ENCODE measurements at places on chromosomes 5 and 9.
A peak's percentile ranks its signal among the peaks of the same experiment; 100 is the strongest.

DNA sequence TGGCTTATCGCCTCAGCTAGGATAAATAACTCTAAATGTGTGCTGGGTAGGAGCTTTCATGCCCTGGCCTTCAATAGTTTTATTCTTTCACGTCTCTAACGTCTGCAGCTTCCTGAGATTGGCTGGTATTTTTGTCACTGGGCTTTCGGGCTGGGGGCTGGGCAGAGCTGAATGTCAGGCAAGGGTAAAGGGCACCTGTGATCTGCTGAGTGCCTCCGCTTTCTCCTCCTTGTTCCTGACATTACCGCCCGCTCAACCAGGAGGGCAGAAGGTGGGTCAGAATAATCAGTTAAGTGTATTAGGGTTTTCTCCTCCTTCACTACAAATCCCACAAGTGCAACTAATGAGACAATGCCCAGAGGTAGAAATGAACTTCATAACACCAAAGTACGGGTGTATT, 216.6 kb downstream of the TSSK1B start:
- DNase-seq = no peak

DNA sequence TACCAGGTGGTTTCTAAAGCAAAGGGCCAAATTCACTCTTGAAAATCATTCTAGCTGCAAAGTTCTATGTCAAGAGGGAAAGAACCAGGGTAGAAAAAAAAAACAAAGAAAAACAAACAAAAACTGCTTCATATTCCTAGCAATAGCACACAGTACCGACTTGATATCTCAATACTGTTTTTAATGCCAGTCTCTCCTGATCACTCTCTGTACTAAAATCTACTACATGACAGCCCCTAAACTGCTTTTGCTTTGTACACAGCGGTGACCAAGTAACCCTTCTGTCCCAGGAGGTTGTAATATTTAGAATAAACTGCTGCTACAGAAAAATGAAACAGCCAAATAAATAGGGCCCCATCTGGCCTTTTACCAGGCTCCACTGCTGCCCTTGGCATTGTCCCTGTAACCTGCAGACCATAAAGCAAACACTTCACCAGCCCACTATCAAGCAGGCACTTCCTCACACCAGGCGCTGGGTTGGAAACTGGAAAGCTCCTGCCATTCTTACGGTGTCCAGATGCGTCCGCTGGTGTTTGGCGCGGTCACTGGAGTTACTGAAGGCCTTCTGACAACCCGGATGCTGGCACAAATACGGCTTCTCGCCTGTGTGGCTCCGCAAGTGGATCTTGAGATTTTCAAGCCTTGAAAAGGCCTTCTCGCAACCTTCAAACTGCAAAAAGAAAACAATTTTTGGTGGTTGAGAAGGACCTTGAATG, 363.2 kb downstream of the GLIS3 start:
- no peak for DNase-seq

DNA sequence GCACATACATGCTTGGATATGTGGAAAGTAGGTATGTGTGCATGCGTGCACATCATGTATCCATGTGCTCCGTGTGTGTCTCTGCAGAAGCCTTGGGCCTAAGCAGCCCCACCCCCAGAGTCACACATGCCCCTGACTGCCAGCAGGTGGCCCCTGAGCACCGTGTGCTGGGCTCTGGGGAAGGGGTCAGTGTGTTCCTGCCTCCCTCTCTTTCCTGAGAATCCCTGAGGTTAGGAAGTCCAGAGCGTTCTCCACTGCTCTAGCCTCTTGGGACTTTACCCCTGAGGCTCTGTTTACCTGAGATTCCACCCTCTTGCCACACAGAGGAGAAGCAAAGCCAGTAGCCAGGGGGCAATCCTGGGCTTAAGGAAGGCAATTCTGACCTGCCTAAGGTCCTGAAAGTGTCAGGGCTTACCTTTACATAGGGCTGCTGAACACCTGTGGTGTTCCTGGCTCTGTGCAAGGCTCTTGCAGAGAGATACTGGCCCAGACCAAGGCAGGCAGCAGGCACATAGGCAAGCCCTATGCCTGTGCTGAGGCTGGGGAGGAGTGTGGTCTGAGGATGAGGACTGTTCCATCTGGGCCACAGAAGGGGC, 207.3 kb downstream of the TMEM38B start:
- no peak for DNase-seq

GRCh38 chr5:155696362-155696761, 630.6 kb upstream of the SGCD start:
- no peak for DNase-seq

DNA sequence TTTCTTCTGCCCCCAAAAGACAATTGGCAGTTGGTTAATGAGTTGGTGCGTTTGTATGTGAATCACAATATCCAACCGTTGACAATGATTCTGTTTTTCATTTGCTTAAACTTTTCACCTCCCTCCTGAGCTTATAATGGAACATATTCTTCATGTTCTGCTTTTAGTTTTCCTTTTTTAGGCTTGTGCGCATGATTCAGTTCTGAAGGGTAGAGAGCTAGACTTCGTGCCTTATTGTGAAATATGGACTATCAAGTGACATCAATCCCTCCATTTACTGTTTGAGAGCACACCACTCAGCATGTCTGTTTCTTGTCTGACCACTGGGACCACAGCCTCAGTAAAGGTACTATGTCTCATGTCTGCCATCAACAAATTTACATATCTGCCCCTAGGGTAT, 30.5 kb upstream of the LPAR1 start:
- no peak for DNase-seq

DNA sequence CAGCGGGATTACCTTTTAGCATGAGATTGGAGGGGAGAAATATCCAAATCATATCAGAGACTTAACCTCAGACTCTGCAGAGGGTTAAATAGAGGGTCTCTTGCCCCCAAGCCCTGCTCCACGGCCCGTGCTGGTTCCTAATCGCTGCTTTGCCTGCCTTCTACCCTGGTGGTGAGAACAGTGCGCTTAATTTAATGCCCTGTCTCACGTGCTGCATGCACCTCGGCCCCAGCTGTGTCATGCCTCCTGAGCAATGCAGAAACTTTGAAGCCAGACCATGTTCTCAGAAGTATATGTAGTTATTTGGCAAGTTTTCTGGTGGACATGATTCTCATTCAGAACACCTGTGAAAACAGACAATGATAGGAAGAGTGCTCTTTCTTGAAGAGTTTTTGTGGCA, 1.4 kb downstream of the OTULIN start:
- peak; percentile 30 for DNase-seq

DNA sequence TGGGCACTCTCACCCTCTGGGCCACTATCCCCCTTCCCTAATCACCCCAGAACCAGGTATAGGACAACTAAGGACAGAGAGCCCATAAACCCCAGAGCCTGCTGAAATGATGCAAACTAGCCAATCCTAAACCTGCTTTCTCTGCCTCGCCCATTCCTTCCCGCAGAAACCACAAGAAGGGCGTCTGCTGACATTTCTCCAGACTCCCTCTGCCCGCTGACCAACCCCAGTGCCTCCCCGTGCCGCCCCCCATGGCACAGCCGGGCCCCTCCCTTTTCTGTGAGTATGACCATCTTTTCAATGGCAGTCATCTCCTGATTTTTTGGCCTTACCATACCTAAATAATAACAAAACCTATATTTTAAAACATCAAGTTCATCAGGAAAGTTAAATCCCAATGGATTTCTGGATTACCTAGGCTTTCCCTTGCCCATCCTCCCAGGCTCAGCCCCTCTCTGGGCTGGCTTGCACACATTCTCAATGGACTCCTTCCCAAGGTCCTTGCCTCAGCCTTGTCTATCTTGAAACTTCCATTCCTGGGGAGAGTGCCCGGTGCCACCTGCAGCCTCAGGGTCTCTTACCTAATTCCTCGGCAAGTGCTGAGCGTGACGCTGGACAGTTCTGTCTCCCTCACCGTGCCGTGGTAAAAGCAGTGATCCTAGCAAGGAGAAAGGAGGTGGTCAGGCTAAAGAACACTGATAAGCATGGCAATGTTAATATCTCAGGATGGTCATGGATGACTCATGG, 45.2 kb downstream of the ADAM19 start:
- DNase-seq = no peak

- DNase-seq = no peak
Measured at GRCh38 chr9:125049212-125050049, 93.9 kb downstream of the SCAI start.

DNA sequence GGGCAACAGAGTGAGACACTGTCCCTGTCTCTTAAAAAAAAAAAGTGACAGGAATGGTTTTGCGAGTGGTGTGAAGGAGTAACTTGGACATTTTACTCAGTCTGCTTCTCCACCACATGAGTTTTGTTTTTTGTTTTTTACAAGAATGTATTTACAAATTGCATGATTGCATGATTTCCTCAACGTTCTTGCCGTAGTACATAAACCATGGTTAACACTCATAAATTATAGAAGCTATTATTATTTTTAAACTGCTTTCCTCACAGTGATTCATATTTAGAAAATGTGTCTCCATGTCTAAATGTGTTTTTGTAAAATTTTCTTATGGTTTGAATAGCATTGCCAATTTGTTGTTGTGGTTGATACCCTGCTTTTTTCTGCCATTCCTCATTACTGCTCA, 220.0 kb downstream of the GOLPH3 start:
- DNase-seq = no peak

GRCh38 chr5:38874948-38875456, 29.2 kb downstream of the OSMR start:
- no peak for DNase-seq

GRCh38 chr5:96835791-96836191, 28.0 kb upstream of the ERAP1 start:
- no peak for DNase-seq

- no peak for DNase-seq
Measured at GRCh38 chr9:99253134-99253533, 31.1 kb downstream of the SEC61B start.

GRCh38 chr5:164244-164643, 27.1 kb upstream of the LRRC14B start:
- no peak for DNase-seq

- DNase-seq = no peak
Measured at GRCh38 chr9:84301851-84302250, 38.7 kb downstream of the SLC28A3 start.

- DNase-seq = peak; percentile 48
Measured at GRCh38 chr5:73591102-73591695, 25.7 kb downstream of the UTP15 start.

DNA sequence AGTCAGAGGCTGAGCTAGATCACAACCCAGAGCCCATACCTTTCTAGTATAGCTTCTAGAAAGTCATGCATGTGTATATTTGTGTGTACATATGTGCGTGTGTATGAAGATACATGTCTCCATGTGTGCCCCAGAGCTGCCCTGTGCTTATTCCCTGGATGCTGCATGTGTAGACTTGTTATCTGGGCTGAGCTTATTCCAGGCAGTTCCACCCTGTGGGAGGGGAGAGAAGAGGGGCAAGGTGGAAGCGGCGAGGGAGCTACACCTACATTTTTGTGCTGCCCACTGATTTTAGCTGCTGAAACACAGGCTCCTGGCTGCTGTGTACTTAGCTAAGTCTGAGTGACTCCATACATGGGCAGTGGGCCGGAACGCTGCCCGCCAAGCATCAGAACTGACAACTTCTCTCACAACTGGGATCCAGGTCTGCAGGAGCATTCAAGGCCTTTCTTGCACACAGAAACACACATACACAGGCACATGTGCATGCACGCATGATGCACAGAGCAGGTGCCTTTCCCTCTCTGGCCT, 38.0 kb upstream of the XPA start:
- no peak for DNase-seq

DNA sequence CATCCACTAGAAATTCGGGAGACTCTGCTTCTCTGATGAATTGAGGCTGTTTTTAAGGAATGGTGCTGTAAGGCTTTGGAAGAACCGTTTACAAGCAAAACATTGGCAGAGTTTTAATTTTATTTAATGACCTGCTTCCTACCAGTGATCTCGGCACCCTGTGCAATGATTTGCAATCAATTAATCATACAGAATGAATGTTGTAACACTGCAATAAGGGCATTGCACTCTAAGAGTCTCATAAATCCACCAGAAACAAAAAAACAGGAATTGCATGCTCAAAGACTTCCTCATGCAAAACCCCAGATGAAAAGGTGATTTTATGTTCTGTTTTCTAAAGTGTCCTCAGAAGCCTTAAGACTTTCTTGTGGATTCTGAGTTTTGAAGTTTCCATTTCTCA, 295.7 kb downstream of the ARHGEF28 start:
- DNase-seq = no peak

DNA sequence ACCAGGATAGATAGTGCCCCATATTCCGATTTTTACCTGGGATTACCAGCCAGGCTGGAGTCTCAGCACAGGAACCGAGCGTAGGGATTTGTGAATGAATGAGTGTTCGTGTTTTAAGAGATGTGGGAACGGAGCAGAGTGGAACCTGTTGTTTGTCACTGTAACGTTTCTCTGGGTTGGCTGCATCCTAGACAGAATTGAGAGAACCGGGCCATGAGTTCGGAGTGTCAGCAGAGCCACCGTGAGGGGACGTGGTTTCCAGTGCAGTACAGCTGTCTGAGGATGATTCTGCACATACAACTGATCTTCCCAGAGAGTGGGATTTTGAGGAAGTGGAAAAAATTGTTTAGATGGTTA, 1.2 kb downstream of the PDE8B start:
- DNase-seq = no peak

DNA sequence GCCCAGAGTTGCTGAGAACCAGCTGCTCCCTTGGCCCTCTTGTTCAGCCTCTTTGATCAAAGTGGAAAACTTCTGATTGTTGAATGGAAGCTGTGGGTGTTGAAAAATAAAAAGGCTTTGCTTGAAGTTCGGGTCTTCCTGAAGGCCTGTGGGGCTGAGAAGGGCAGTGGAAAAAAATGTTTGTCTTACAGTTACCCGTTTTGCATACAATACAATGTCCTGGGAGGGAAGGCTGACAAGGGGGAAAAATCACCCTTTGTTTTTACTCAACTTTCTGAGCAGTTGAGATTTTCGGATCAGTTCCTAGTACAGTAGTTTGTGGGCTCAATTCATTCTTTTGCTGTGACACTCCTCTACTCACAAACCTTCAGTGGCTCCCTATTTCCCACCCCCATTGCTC, 2.1 kb upstream of the TNFSF8 start:
- DNase-seq = no peak

DNA sequence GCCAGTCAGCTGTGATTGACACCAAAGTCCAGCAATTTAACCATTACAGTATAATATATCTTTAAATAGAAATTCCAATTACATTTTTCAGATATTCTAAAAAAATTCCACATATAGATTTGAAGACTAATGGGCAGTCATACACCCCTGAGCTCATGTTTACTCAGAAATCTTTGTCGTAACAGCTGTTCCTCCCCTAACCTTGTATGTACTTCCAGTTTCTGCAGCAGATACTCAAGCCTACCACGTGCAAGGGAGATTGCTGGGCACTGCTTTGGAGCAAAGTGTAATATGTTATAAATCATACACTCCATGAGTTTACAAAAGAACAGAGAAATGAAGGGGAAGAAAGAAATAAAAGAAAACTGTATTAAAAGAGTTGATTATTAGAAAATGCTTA, 241.2 kb downstream of the TRIM32 start:
- DNase-seq = no peak

- no peak for DNase-seq
Measured at GRCh38 chr9:21311889-21312288, 6.8 kb upstream of the IFNA5 start.

DNA sequence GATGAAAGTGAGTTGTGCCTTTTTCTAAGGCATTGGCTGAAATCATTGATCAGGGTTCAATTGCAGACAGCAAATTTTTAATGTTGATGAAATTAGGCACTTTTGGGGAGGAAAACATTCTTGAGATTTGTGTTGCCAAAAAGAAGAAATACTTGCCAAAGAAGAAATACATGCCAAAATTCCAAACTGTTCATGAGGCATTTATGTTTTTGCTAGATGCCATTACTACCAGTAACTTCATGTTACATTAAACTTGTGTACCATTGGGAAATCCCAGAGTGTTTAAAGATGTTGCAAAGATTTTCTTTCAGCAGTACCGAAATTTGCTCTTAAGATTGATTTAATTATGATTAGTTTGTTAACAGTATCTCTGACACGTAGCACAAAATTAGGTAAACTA, 7.0 kb downstream of the XRCC4 start:
- no peak for DNase-seq

Measured in CD8-positive, alpha-beta memory T cell (primary cell).